ENCODE measurements at places on chromosomes 6 and 20.

DNA sequence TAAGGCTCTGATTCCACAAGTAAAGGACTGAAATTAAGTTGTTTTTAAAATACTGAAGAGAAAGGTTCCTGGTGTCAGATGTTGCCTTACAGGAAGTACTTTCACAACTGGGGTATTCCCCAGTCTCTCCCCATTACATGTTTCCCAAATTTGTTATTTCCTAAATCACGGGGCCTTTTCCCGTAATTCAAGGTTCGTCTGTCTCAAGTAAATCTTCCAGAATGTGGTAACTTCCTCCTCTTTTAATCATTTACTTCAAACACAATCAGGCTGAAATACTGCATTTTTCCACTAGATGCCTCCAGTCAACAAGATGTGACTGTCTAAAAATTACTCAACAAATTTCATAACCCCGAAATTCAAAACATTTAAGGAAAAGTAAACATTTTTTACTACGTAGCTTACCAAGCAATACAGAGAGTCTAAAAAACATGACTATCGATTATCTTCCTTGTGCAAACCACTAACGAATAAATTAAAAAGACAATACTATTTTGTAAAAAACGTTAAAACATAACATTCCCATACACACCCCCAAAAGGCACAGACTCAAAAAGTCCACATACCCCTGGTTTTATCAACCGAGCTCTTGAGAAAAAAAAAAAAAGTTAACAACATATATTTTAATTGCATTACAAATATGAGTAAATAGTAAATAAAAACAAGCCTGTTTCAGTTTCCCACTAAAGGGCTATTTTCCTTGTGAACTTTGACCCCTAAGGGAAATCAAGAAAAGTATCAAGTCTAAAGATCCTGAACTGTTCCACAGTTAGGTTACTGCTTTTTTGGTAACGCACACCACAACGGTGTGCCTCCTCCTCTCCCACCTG is 1.7 kb downstream of the SOD2 start:
- DNase-seq, result peak; percentile 67

- no peak for DNase-seq
Observed at GRCh38 chr6:624979-625378, 31.9 kb downstream of the HUS1B start.

DNA sequence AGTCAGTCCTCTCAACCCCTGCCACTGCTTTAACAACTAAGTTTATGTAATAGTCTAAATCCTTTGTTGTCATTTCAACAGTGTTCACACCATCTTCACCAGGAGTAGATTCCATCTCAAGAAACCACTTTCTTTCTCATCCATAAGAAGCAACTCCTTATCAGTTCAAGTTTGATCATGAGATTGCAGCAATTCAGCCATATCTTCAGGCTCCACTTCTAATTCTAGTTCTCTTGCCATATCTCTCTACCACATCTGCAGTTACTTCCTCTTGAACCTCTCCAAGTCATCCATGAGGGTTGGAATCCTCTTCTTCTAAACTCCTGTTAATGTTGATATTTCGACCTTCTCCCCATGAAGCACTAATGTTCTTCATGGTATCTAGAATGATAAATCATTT is 57.9 kb upstream of the FOXO3 start:
- DNase-seq, result no peak

DNA sequence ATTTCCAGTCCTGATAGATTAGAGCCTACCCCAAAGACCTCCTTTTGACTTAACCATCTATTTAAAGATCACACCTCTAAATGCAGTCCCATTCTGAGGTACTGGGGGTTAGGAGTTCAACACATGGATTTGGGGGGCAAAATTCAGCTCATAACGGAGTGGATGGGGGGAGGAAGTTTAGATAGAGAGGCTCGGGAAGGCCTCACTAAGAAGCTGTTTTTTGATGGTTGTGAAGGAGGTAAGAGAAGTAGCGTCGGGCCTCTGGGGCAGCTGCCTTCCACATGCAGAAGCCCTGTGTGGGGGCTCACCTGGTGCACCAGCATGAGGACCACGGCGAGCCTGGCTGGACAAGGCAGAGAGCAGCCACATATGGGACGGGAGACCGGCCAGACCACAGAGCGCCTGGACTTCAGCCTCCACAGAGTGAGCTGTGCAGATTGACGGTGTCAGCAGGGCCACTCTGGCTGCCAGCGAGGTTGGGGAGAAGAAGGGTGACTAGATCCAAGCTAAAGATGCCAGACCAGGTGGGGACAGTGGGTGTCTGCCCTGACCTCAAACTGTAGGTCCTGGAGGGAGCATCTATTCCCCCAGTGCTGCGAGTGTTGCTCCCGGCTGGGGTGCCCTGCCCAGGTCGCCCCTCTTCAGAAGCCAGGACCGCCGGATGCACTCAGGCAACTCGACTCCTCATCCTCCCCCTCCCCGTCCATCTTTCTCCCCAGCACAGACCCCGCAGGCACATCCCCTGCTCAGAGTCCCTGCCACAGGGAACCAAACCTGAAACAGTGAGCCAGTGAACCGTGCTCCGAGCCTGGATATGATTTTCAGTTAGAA is 5.1 kb upstream of the SYNJ2 start:
- DNase-seq, result no peak

- no peak for DNase-seq
Observed at GRCh38 chr20:21450572-21450971, 53.2 kb upstream of the NKX2-4 start.
